ENCODE measurements at places on chromosomes 7 and 10.

DNA sequence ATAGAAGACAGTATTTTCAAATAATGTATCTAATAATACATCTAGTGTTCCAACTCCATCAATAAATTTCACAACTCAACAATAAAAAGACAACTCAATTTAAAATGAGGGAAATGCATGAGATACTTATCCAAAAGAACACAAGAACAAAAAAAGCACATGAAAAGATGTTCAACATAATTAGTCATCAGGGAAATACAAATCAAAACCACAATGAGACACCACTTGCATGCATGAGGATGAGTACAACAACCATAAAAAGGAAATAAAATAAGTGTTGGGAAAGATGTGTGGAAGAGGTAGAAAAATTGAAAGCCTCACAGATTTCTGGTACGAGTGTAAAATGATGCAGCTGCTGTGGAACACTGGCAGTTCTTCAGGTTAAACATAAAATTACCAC is 111.6 kb upstream of the PTPRZ1 start:
- no peak for DNase-seq

- DNase-seq = no peak
These were observed 14.8 kb upstream of the FHIP2A start for GRCh38 chr10:114806562-114807391.

DNA sequence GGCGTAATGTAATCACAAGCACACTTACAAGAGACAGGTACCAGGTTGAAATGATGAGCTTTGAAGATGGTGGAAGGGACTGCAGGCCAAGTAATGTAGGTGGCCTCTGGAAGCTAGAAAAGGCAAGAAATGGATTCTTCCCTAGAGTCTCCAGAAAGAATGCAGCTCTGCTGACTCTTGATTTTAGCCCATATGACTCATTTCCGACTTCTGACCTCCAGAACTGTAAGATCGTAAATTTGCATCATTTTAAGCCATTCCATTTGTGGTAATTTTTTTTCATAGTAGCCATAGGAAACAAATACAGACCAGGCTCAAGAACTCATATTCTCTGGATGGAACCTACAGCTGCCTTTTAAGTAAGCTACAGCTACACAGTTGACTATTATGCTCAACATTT is 315.5 kb downstream of the MAGI2 start:
- DNase-seq = no peak

DNA sequence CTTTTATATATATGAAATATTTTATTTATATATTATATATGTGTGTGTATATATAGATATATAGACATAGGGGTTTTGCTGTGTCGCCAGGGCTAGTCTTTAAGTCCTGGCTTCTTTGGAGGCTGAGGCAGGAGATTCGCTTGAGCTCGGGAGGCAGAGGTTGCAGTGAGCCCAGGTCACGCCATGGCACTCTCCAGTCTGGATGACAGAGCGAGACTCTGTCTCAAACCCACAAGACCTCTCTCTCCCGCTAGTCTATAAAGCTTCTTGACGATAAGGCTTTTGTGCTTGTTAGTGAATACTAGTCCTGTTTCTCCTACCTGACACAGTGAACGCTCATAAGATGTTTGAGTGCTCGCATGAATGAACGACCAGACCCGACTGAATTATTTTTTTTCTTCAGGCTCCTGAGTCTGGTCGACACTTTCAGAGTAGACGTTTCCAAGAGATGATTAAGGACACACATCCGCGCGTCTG is 577 bp upstream of the DDX21 start:
- DNase-seq = no peak

DNA sequence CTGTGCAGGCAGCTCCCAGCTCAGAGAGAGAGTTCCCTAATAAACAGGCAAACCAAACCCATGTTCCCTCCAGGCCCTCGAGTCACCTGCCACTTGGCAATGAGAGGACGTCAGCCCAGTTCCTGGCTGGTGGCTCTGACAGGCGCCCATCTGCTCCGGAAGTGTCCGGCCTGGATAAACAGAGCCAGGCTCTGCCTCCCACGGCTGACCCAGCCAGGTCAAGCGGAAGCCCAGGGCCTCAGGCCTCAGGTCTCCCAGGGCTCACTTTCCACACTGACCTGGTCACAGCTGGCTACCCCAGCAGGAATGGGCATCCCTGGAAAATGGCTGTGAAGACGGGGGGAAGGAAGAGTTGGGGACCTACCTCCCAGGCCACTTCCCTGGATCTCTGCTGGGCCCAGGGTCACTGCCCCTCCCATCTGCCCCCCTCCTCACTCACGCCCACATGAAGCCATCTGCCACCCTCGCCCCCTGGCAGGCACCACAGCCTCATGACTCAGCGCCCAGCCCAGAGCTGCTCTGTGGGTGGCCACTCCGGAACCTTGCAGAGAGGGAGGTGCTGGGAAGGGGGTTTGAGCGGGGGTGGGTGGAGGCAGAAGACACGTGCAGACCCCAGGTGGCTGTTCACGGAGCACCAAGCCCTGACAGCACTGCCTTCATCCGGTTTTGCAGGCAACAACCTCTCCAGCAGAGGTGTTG is 37.4 kb upstream of the DUSP5 start:
- no peak for DNase-seq

GRCh38 chr10:91909117-91909677 is at the start of gene FGFBP3:
Gene FGFBP3 (minus strand): TSS chr10:91909486. CDS start chr10:91908969, 517 bp downstream.
- no peak for DNase-seq

DNA sequence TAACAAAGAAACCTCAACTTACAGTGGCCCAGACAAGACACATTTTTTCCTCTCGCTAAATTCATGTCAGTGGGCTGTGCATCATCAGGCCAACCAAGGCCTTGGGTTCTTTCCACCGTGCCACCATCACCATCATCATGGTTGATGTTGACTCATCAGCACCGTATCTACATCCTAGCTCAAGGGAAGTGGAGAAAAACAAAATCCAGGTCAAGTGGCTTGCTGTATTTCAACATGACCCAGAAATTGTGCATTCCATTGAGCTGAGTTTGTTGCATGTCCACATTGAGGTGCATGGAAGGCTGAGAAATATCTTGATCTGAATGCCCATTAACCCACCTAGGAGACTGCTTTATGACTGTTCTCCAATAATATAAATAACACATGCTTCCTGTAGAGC is 312.4 kb upstream of the CDC14C start:
- DNase-seq = no peak

GRCh38 chr7:18788026-18788425 is 292.5 kb downstream of the HDAC9 start:
- no peak for DNase-seq

DNA sequence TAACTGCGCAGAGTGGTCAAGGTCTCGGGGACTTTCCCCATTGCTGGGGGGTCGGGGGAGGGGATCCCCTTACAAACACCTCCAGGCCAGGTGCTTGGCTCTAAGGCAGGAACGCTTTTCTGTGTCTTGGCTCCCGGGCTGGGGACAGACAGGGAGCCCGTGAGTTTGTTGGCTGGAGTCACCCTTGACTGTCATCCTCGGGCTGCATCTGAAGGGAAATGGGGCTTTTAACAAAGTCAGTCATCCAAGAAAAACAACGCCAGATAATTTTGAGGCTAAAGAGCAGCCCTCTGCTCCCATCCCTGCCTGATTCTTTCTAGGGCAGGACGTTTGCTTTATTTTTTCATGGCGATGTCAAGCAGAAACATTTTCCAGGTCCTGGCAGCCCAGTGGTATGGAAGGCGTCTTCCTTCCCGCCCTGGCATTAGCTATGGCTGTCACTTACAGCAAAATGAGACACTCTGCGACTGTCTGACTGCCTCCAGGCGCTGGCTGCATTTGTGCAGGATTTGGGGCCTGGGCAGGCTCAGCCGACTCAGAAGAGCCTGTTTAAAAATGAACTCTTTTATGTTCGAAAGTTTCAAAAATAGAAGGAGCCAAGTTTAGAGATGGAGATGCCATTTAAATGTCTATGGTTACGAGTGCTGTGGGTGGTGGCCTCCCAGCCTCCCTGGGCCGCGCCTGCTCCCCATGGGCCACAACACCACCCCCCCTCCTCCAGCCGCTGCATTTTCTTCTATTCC is 54.7 kb upstream of the TNS3 start:
- no peak for DNase-seq

GRCh38 chr10:78457804-78458482 is 424.3 kb downstream of the RPS24 start:
- DNase-seq = no peak

DNA sequence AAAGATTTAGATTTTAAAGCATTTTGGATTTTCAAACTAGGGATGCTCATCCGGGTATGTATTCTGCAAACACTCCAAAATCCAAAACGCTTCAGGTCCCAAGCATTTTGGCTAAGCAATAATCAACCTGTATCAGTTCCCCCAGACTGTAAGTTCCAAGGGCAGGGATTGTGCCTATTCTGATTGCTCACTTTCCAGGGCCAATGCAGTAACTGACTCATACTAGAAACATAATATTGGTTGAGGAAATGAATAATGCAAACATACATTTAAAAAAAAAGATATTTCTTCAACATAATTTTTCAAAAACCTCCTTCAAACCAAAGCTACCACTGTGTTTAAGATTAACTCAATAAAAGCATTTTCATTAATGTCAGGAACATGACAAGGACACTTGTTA is 69.5 kb downstream of the HIBADH start:
- DNase-seq = no peak

DNA sequence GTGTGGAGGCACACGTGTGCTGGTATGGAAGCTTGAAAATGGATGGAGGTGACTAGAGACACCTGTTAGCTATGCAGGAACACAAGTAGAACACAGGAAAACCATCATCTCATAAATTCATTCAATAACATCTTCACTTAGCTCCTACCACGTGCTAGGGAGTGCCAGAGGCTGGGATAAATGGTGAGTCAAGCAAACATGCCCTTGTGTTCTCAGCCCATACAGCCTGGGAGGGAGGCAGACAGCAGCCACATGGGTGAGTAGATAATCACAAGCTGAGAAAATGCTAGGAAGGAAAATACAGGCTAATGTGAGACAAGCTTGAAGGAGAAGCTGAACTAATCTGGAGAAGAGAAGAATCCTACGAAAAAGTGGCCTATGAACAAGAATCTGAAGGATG is 468.0 kb upstream of the ZMIZ1 start:
- no peak for DNase-seq

GRCh38 chr10:63374991-63375390 is 90.8 kb downstream of the JMJD1C start:
- no peak for DNase-seq

DNA sequence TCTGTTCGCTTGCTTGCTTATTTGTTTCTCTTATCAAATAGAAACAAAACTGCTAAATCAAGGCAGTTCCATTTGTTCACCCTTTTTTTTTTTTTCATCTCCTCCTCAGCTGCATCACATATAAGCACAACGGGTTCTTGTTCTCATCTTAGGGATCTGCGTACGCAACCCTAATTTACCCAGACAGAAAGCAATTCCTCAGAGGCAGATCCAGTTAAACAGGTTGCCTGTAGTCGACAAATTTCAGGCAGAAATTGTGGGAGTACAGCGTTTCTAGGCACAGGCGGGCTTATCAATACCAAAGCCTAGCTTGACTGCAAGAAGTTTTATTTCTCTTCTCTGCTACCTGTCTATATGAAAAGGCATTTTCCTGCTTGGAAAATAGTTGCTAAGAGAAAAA is 565.4 kb downstream of the NXPH1 start:
- no peak for DNase-seq

- no peak for DNase-seq
These were observed 126.1 kb upstream of the EFCAB10 start for GRCh38 chr7:105707381-105707780.

DNA sequence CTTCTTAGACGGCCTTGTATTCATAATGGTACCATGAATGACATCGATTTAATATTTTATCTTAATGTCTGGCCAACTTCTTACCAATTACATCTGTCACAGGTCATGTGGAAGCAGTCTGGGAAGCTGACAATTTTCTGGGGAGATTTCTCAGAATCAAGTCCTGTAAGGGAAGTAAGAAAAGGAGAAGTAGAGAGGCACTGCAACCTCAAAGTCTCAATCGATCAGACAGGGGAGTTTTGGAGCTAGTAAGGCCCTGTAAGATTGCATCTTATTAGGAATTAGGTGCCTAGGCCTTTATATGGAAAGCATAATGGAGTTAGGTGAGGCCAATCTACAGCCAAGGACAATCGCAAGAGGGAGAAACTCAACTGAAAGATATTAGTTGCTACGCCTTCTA is 694.6 kb upstream of the SORCS1 start:
- DNase-seq = no peak

- DNase-seq = no peak
These were observed 453.9 kb upstream of the GHITM start for GRCh38 chr10:83685458-83685857.

DNA sequence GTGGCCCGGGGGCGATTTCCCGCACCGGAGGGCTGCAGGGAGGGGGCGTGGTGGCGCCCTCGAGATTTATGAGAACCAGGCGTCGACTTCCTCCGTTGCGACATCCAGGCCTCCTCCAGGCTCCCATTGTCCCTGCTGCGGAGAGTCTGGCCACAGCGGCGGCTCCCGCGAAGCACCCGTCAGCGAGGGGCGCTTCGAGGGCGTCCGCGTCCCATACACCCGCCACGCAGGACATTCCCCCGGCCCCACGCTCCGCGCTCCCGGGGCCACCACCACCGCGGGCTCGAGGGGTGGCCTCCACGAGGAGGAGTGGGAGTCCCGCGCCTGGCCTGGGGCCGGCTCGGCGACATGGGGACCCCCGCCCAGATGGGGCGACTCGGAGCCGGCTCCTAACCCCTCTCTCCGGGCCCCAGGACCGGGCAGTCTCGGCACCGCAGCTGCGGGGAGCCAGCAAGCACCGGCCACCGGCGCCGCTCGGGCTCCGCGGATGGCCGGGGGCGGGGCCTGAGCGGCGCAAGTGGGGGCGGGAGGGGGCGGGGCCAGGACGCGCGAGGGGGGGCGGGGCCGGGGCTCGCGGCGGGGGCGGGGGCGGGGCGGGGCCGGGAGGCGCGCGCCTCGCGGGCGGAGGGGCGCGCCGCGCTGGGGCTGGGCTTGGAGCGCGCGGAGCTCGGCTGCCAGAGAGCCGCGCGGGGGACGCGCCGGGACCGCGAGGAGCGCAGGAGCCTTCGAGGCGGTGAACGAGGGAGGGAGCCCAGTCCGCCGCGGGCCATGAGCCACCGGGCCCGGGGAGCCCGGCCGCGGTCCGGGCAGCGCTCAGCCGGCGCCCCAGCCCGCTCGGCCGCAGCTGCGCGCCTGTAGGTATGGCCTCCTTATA is at the start of gene SH2B2:
Gene SH2B2, plus strand, starts transcription at position 632 of the 874 bp plus-strand sequence. CDS start 13,683 bp downstream, outside the sequence.
- no peak for DNase-seq

GRCh38 chr7:130095812-130096211 is 25.5 kb downstream of the KLHDC10 start:
- DNase-seq = no peak

DNA sequence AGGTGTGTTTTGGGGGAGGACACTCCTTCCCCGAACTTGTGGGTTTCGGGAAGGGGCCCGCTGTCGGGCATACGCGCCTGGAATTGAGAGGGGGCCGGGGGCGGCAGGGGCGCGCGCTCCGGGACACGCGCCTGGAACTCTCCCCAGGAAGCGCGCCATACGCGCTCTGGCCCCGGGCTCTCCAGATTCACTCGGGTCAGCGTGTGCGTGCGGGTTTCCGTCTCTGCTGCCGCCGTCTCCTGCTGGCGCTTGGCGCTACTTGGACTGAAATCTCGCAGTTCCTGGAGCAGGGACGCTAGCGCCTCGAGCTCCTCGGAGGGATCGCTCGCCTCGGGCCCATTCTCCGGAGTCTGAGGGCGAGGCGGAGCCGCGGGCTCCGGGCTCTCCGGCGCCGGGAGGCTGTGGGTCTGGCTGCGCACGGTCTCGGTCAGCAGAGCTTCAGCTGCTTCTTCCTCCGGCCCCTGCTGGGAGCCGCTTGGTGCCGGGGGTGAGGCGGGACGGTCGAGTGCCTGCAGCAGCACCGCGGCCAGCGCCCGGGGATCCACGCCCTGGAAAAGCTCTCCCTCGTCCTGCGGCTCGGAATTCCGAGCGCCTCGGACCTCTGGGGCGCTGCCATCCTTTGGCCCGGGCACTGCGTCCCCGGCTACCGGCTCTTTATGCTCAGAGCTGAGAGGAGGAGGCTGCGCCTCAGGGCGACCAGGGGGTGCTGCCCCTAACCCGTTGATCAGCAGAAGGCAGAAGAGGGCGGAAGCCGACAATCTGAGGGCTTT is 1.1 kb downstream of the VGF start:
- no peak for DNase-seq
